Germinal center (tissue), 1 donor: ENCODE measurements at places on chromosomes 5 and 9.
A peak's percentile ranks its signal among the peaks of the same experiment; 100 is the strongest.

- DNase-seq = no peak
Measured at GRCh38 chr5:73633060-73633459, 7.1 kb downstream of the ARHGEF28 start.

DNA sequence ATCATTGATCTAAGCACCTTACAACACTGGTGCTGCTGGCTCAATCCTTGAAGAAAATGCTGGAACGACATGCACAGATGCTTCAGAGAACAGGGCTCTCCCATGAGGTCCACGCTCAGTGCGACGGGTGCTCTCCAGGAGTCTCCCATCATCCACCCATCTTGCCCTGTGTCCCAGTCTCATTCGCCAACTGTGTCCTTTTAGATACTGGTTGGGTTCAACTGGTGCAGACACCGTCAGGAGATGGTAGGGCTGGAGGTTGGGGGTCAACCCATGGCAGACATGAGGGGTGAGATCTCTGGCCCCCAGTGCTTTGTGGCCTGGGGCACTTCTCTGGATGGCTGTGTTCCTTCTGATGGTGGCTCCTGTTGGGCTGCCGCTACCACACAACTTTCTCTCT is 1.6 kb upstream of the OBP2B start:
- DNase-seq = no peak

GRCh38 chr9:110571801-110572483 is 7.6 kb downstream of the SVEP1 start:
- no peak for DNase-seq

DNA sequence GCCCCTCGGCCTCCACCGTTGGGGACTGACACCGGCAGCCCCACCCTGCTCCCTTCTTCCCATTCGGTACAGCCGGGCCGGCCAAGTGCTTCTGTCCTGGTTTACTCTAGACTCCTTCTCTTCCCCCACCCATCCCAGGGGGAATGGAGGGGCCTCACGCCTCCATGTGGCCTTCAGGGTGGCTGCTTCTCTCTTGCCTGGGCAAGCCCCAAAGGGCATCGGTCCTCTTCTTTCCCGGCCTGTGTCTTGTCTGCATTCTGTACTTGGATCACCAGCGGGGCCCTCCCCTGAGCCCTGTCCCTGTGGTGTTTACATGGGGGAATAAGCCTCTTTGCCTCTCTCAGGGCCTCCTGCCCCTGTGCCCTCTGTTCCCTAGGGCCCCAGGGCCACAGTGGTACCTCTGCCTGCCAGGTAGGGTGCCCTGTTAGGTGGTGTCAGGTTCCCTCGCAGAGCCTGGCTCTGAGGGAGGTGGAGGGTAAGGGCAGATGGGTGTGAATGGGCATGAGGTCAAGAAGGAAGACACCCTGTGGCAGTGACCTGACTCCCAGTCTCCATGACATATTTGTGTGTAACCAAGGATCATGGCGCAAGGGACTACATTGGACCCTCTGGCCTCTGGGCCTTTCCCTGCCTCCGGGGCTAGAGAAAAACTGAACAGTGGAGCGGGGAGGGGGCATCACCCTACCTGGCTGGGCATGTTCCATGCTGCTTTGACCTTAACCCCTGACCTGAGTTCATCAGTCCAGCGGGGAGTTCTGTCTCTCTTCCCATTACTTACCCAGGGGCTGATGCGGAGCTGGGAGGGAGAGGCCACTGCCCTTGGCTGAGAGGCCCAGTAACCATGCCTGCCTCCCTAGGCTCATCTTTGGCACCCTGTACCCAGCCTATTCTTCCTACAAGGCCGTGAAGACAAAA is 1.6 kb downstream of the REEP2 start:
- no peak for DNase-seq

- DNase-seq = no peak
Measured at GRCh38 chr9:8863069-8863468, 1063.5 kb upstream of the DMAC1 start.

- no peak for DNase-seq
Measured at GRCh38 chr5:61010467-61011454, 65.8 kb downstream of the NDUFAF2 start.

DNA sequence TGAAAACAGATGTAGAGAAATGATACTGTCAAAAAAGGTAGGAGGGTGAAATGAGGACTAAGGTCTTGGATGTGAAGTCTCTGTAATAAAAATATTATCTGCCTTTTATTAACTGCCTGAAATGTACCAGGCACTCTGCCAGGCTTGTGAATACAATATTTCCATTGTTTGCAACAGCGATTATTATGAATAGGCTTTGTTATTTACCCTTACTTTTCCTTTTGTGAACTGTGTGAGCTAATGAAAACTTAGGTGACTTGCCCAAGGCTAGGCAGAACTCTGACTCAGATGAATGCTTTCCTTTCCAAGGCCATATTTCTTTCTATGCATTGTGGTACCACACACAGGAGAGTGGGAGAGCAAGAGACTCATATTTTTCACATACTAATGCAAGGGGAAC is 204.1 kb downstream of the CDH12 start:
- no peak for DNase-seq

- no peak for DNase-seq
Measured at GRCh38 chr5:124262470-124262869, 484.0 kb downstream of the ZNF608 start.

GRCh38 chr5:151080613-151081430 is at the start of gene TNIP1:
Gene TNIP1, minus strand, starts transcription at chr5:151081034. Its CDS starts 15,939 bp downstream, at chr5:151065095.
- peak; percentile 97 for DNase-seq

- DNase-seq = no peak
Measured at GRCh38 chr5:145917288-145917687, 19.1 kb upstream of the SH3RF2 start.

DNA sequence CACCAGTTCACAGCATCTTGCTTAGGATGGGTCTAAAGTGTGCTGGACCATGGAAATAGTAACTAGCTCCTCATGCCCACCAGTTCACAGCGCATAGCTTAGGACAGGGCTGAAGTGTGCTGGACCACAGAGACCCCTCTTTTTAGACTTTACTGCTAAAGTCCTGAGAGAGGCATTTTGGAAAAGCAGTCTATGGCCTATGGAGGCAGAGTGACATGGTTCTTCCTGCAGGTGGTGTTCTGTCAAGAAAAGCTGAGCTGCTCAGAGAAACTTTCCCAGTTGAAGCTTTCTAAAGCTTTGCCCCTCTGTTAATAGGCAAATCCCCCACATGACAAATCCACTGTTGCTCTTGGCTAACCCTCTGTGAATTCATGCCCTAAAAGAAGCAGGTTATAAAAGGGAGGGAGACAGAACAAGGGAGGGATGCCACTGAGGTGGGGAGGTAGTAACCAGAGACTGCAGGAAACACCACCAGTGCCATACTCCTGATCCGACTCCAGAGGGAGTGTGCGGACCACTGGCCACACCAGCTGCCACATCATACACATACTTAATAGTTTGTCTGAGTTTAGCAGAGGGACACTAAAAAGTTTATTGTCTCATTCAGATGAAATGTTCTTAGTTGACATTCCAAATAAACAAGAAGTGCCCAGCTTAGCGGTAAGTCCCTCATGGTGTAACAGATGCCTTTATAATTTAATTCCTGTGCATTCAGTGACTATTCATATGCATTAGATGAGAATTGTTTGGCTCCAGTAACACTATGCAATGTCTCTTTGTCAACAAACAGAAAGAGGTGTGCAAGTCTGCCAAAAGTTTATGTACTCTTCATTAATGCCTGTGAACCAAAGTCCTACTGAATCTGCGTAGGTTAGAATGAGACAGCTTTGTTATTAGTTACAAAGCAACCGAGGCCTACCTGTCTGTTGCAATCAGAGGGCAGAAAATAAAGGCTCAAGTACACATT is 236.2 kb upstream of the NFIL3 start:
- no peak for DNase-seq

- no peak for DNase-seq
Measured at GRCh38 chr5:139915266-139915665, 119.7 kb downstream of the PSD2 start.

DNA sequence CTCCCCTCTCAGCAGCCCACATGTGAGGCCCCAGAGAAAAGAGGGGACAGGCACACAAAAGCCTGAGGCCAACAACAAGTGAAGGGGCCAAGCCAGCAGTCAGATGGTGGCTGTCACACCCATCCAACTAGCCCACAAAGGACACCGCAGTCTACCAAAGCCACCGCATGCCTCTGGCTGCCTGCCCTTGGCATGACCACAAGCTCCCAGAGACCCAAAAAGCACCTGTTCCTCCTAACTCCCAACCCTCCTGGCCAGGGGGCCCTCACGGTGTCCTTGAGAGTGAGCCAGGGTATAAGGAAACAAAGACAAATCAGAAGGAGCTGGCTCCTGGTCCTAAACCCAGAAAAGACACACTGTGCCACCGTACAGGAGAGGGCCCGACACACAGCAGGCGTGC is 77.8 kb upstream of the LRRTM2 start:
- DNase-seq = no peak

DNA sequence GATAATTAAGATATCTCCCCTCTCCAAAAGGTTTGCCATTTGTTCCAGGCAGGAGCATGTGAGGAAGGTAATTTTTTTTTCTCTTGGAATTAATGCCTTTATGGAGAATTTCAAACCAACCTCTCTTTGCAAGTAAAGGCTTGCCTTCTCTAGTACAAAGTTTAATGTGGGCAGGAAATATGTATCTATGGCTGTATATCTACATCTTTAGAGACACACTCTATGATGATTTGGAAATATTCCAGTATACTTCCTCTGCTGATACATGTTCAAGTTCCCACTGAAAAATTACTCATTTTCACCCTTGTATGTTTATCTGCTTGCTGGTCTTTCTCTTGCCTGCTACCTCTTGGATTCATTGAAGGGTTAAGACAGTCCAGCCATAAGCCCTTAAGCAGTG is 83.5 kb upstream of the SEMA6A start:
- no peak for DNase-seq

- DNase-seq = no peak
Measured at GRCh38 chr9:4389003-4389402, 89.1 kb upstream of the GLIS3 start.

DNA sequence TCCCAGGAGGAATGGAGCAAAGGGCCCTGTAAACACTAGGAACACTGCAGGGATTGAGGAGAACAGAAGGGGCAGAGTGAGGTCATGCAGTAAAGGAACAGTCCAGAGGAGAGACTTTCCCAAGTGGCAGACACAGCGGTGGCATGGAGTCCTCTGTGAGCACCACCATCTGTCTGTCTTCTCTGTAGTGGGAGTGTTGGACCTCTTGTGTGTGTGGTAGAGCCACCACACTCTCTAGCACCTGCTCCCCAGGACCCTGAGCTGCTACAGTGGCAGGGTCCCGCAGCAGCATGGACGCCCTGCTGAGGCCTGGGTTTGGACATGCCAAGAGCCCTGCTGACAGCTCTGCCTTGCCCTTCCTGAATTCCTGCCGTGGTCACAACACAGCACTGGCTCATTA is 75.7 kb upstream of the LARP1 start:
- DNase-seq = no peak

DNA sequence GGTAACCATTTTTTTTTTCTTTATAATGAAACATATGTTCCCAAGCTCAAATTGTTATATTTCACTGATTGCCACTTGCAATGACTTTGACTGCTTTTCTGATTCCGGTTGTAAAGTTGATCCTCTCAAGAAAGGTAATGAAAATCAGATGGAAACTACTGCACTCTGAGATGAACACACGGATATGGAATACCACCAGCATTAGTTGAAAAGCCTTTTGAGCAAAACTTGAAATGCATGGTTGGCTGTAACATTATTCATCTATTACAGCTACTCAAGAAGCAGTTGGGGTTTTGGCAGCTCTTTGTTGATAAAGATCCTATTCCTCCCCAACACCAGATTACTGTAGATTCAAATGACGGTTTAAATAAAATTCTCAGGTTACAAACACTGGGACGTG is 591.6 kb upstream of the DMAC1 start:
- no peak for DNase-seq

DNA sequence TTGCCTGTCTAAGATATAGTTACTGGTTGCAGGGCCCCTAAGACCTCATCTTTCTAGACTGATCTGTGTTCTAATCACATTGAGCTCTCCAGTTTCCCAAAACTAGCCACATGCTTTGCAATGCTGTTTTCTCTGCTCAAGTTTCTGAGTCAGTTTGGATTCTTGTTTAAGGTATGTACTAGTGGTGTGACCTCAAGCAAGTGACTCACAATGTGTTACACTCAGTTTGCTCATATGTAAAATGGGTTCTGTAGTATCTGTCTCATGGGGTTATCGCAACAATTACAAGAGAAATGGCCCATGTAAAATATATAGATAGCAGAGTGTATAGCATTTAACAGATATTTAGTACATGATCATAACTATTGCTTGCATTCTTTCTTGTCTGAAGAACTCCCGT is 153.1 kb upstream of the ELL2 start:
- DNase-seq = no peak

DNA sequence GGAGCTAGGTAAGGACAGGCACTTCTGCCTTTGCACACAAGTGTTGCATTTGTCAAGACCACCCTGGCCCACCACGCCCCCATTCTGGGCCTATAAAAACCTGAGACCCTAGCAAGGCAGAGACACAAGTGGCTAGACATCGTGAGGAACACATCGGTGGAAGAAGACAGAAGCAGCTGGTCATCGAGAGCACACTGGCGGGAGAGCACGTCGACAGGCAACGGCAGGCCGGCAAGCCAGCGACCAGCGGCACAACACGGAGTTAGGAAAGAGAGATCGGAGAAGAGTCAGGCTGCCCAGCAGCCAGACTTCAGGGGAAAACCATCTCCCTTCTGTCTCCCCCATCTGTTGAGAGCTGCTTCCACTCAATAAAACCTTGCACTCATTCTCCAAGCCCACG is 76.1 kb downstream of the HRH2 start:
- no peak for DNase-seq

- no peak for DNase-seq
Measured at GRCh38 chr5:109676920-109677319, 12.8 kb upstream of the MAN2A1 start.

DNA sequence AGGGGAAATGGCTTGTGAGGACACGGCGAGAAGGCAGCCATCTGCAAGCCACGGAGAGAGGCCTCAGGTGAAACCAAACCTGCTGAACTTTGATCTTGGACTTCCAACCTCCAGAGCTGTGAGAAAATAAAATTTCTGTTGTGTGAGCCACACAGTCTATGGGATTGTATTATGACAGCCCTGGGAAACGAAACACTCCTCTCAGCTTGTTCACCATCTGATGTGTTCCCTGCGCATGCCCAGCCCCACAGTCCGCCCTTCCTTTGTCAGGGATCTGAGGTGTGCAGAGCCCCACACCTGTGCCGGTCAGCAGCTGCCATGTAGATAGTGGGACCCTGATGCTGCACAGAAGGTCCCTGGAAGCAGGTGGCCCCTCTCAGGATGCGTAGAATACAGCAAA is 34.1 kb downstream of the PLPP7 start:
- DNase-seq = no peak

- no peak for DNase-seq
Measured at GRCh38 chr5:171475596-171475995, 56.1 kb downstream of the FGF18 start.

GRCh38 chr9:135468854-135469521 is 10.6 kb upstream of the PPP1R26 start:
- DNase-seq = no peak

- DNase-seq = no peak
Measured at GRCh38 chr9:34522091-34522887, 501 bp downstream of the ENHO start.

GRCh38 chr9:81915801-81916505 is 12.3 kb upstream of the SPATA31D4 start:
- no peak for DNase-seq
